Myometrial cell (primary cell): ENCODE measurements at places on chromosomes 6 and 20. TPM values are rescaled to one million over a fixed set of nuclear protein-coding genes. Genes with fewer than 3 reads are reported as not detected.

Gene TNFRSF6B
- total RNA-seq: 250 and 261 TPM in 2 replicates

Gene PROCR
- 79.9 and 89.7 TPM in 2 replicates for total RNA-seq

Gene NTSR1
- total RNA-seq: not detected in 2 replicates

Gene DIDO1
- total RNA-seq: 29.7 and 30.8 TPM in 2 replicates

Gene CEP43
- total RNA-seq: 11.7 and 12.4 TPM in 2 replicates

Gene MUC22
- not detected in 2 replicates for total RNA-seq

Gene EEF1A2
- 0.58 TPM in 1 of 2 replicates, not detected in the other for total RNA-seq

Gene GCNT2
- total RNA-seq: not detected in 2 replicates
